ENCODE measurements at places on chromosomes 6 and 20.
A peak's percentile ranks its signal among the peaks of the same experiment; 100 is the strongest.

GRCh38 chr6:99349171-99350141, at the start of gene FAXC:
FAXC (minus strand) TSS chr6:99349674; CDS start chr6:99349372, 302 bp downstream.
- no peak for DNase-seq

DNA sequence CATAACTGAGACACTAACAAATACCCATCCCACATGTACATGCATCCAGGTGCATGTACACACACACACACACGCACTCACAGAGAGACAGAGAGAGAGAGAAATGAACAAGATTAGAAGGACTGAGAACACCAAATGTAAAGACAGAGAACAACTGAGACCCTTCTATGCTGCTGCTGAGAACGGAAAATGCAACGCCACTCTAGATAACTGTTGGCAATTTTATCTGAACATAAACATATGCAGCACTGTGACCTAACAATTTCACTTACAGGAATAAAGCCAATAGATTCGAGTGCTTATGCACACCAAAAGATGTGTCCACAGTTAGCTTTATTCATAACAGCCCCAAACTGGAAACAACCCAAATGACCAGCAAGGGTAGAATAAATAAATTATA, 103.8 kb upstream of the LY86 start:
- DNase-seq = no peak

GRCh38 chr20:9160331-9160730, 91.4 kb downstream of the PLCB4 start:
- no peak for DNase-seq

GRCh38 chr6:13157293-13157692, 171.0 kb downstream of the TBC1D7 start:
- DNase-seq = no peak

- DNase-seq = peak; percentile 70
These were observed 1.1 kb downstream of the AMD1 start for GRCh38 chr6:110875548-110876169.

GRCh38 chr6:158818581-158819212, 471 bp downstream of the EZR start:
- peak; percentile 62 for DNase-seq

DNA sequence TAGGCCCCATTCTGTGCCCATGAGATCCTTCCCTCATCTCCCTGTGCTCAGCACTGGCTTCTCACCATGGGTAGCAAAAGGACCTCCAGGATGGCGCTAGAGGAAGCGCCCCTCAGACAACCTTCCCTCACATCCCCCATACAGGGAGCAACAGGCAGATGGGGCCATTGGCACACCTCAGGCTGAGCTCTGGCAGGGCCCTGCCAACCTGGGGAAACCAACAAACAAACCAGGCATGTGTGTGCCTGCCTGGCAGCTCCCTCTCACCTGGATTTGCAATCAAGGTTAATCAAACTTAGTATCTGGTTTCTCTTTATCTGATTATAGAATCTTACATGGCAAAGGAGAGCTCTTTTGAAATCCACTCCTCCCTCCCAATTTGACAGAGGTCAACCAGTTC, 134.9 kb downstream of the SLC23A2 start:
- no peak for DNase-seq

- DNase-seq = no peak
These were observed 79.0 kb downstream of the BACH2 start for GRCh38 chr6:90217506-90218127.

DNA sequence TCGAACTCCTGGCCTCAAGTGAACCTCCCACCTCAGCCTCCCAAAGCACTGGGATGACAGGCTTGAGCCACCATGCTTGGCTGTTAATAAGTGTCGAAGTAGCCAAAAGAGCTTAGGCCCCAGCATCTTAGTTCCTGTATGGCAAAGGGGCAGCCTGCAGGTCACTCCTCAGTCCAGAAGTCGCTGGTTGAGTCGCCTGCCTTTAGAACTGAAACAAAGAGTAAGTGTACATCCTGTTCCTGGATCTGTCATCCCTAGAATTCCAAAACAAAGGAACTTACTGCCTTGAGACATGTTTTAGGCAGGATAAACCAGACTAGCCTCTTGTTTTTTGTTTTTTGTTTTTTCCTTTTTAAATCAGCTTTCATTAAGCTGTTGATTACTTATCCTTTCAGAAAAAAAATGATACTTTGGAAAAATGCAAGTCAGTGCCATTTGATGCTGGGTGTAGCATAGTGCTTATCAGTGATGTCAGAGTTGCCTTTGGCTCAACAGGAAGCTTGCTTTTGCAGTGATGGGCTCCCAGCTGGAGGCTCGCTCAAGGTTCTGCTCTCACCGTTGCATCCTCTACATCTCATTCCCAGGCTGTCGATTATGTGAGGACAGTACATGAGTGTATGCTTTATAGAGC, 9.0 kb downstream of the ACTR5 start:
- no peak for DNase-seq

DNA sequence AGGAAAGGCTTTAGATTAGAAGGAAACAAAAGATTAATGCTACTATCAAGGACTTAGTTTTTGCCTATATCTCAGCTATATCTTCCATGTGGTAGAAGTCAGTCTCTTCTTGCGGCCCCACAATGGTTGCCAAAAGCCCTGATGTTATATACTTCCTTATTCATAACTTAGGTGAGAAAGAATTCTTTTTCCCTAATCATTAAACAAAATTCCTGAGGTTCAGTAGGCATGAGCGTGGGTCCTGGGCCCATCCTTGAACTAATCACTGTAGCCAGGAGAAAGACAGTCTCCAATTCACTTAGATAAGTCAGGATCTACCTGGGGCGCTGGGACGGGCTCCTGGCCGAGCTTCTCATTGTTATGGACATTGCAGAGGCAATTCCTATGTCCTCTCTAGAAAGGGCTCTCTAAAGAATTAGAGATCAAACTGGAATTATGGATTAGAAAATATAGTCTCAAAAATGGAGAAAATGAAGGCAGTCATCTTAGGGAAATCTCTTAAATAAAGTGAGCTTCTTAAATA, 134.3 kb downstream of the KIF6 start:
- no peak for DNase-seq

GRCh38 chr6:120994573-120994967, 339.7 kb downstream of the TBC1D32 start:
- no peak for DNase-seq

DNA sequence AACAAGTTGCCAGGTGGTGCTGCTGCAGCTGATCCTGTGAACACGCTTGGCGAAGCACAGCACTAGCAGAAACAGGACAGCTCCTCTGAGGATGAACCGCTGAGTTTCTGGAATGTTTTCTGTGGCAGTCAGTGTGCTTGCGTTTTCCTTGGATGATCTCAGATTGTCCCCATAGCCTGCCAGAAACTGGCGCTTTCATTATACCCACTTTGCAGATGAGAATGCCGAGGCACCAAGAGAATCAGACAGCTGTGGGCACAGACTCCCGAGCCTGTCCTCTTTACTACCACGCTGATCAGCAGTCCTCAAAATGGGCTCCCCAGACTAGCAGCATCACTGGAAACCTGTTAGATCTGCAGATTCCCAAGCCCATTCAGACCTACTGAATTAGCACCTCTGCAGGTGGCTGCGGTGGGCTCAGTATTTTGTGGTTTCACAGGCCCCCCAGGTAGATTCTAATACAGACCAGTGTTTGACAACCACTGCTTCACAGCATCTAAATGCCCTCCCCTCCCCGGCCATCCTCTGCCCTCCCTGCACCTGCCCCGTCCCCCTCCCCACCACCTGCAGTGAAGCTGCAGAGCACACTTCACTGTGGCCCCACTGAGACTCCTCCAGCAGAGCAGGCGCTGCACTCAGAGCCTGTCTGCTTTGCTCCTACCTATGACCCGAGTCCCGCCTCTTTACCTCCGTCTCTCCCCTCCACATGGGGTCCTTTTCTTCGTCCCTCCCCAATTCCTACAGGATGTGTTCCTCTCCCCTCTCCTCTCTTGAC, 29.6 kb downstream of the SPATA2 start:
- DNase-seq = no peak

- no peak for DNase-seq
These were observed 8.9 kb downstream of the RING1 start for GRCh38 chr6:33217246-33217645.

GRCh38 chr6:138563231-138563630, 63.9 kb upstream of the NHSL1 start:
- no peak for DNase-seq

- no peak for DNase-seq
These were observed 26.3 kb upstream of the DNAAF9 start for GRCh38 chr20:3433744-3434143.

DNA sequence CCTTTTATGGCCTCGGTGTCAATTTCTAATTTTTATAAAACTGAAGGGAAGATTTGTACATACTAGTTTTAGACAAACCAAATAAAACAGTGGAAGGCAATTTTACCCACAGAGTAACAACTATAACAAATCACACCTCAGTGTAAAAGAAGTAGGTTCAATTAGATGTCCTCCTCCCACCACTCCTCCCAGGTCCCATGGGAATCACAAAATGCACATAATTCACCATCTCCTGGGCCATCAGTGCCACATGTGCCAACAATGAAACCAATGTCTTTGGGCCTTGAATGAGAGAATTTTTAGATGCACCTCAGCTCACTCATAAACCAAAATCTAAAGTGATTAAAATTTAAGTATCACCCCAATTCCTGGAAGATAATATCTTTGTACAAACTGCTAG, 267.8 kb downstream of the BTBD9 start:
- DNase-seq = no peak

DNA sequence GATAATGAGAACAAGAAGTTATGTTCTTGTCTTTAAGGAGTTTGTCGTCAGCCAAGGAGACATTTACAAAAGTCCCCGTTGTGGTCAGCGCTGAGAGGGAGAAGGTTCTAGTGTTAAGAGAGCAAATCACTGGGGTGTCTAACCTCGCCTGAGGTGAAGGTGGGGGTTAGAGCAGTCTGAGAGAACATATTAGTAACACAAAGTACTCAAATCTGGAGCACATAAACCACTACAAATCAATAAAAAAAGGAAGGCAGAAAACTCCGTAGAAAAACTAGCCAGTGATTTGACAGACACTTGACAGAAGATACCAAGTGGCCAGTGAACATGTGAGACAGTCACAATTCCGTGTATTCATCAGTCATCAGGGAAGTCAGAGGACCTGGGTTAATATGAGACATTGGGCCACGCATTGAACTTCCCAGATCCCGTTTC, 45.4 kb downstream of the CDS2 start:
- DNase-seq = no peak

DNA sequence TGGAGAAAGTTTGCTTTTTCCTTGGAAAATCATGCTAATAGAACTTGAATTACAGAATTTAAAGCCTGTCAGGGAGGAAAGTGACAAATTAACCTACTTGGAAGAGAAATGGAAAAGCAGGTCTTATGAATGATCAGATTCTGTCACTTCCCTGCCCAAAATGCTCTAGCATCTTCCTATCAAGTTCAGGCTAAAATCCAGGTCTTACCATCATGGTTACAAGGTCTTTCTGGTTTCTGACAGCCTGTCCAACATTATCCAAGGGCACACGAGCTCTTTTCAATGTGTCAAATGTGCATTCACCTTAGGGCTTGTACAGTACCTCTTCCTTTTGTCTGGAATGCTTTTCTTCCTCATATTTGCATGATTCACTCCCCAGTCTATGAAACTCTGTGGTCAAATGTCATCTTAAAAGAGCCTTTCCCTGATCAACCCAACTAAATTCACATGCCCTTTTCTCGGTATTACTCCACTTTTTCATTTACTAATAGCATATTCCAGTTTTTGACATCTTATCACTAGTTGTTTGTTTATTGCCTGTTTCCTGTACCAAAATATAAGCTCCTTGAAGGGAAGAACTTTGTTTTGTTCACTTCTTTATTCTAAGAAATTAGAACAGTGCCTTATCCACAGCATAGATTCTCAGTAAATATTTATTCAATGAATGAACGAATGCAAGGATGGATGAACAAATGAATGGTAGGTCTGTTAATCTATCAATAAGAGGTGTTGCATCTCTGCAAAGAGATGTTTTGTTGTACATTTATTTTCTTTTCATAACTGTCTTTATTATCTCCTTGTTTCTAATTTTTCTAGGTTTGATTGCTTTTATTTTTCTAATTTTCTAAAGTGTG, 139.5 kb downstream of the BCAS1 start:
- DNase-seq = no peak

DNA sequence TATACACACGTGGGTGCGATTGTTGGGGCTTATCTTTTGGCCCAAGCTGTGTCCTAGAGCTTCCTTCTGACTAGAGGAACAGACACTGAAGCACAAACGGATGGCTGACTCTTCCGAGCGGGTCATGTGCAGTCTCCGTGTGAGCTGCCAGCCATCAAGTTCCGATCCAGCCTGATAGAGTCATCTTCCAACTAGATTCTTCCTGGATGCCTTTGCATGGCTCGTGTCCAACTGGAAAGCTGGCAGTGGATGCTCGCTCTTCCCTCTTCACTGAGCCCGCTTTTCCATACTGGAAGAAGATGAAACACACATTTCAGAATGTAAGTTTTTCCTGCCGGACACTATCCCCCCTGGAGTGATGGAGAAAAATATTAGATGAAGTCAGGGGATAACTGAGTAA, 148.1 kb downstream of the SCML4 start:
- no peak for DNase-seq

DNA sequence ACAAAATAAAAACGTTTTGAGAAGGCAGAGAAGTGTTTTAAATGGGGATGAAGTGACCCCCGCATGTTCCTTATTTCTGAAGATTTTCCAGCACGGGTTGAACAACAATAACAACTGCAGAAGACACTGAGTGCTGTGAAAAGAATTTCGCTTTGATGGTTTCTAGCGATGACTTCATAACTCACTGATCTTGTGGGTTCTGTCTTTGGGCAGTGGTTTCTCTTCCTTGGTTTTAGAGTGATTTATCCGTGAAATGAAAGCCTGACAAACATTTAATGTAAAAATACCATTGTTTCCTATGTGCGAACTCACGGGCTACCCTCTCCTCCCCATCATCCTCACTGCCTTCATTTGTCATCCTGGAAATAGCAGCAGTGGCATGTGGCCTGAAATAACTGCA, 793.9 kb downstream of the QKI start:
- DNase-seq = no peak

GRCh38 chr20:62823688-62824475, 7.0 kb downstream of the COL9A3 start:
- no peak for DNase-seq

DNA sequence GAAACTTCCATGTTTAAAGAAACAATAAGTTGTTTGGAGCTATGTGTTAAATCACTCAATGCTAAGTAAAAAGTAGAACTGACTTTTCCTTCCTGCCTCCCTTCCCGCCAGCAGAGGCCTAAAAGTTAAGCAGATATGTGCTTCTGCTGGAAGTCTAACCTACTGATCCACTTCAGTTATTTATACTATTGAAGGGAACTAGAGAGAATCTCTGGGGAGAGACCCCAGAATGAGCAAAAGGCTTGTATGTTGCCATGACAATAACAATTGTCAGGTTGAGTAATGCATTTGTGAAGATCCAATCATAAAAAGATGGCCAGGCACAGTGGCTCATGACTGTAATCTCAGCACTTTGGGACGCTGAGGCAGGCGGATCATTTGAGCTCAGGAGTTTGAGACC, 24.7 kb downstream of the MGME1 start:
- no peak for DNase-seq

DNA sequence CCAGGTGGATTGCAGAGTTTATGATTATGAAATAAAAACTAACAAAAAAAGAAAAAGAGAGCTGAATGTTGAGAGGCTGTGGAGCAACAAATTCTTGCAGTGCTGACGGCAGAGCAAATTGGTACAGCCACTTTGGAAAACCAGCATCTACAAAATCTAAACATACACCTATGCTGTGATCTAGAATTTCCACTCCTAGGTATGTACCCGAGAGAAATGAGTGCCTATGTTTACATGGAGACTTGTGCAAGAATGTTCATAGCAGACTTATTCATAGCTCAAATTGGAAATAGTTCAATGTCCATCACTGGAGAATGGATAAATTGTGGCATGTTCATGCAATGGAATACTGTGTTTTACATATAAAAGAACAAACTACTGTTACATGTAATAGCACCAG, 3.0 kb upstream of the BLCAP start:
- DNase-seq = no peak

GRCh38 chr6:89954721-89955148, 60.5 kb downstream of the GJA10 start:
- peak; percentile 27 for DNase-seq
